Activated CD8-positive, alpha-beta memory T cell treated with anti-CD3 and anti-CD28 coated beads, Interleukin-2, amount 10 ng/mL, durations not matched to agents 7 days and 5 days (primary cell): ENCODE measurements at places on chromosomes 4 and X. TPM values are rescaled to one million over a fixed set of nuclear protein-coding genes. Genes with fewer than 3 reads are reported as not detected.

- DNase-seq, result no peak
Measured at GRCh38 chr4:176453079-176453478, 133.3 kb downstream of the SPCS3 start.

DNA sequence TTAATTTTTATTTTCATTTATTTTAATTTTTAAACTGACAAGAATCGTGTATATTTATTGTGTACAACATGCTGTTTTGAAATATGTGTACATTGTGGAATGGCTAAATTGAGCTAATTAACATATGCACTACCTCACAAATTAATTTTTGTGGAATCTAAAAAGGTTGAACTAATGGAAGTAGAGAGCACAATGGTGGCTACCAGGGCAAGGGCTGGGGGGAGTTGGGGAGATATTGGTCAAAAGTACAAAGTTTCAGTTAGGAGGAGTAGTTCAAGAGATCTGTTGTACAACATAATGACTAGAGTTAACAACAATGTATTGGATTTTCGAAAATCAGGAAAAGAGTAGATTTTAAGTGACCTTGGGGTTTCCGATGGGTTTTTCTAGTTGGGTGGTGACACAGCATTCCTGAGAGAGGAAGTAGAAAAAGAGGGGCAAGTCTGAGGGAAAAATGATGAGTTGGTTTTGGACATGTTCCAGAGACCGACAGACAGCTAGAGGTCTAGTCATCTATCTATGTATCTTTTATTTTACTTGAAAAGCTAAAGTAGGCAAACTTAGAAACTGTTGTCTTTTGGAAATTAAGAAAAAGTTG lies 23.2 kb downstream of the APOO start:
- no peak for DNase-seq

- no peak for DNase-seq
Measured at GRCh38 chr4:2249526-2250356, 7.8 kb upstream of the HAUS3 start.

Gene EREG
- not detected for total RNA-seq

Gene ZNF827
- total RNA-seq, result 20.1 TPM

Gene NPY2R
- not detected for total RNA-seq

Gene UGT2B15
- not detected for total RNA-seq

DNA sequence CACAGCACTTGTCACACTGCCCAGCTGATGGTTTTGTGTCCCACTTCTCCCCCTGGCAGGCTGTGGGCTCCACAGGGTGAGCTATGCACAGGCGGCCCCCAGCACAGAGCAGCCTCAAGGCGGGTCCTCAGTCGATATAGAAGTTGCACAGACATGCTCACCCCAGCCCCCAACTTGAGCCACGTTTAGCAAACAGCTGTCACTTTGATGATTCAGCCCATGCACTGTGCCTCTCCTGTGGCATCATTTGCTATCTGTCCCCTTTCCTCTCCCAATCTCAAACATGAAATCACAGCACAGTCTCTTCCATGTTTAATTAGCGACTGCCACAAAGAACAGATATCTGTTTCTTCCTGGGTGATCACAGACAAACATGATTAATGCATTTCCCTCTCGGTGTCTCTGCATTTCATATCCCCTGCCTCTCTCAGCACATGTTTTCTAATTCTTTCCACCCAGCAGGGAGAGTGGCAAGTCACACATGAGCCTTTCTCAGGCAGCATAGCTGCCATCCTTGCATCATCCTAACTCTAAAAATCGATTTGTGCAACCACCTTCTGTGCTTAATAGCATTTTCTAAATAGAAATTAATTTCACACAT lies 204.9 kb downstream of the EVC2 start:
- no peak for DNase-seq

Gene NAP1L3
- total RNA-seq, result 0.64 TPM

Gene CCSER1
- total RNA-seq, result 0.16 TPM

Gene NAP1L2
- total RNA-seq, result 1.8 TPM

DNA sequence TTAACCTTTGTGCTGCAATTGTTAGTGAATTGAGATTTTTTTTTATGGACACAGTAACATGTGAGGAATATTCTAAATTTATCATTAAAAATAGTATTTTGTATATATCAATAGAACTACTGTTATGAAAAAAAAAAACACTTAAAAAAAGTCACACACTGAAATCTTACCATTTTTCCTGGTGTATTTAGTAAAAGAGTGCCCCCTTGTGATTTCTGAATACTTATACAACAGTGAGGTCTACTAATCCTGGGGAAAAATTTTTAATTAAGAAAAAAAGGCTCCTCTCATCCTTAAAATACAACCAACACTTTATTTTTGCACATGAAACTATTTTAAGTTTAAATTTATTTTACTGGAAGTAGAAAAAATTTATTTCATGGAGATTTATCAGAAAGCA lies 56.4 kb upstream of the SPOCK3 start:
- no peak for DNase-seq

DNA sequence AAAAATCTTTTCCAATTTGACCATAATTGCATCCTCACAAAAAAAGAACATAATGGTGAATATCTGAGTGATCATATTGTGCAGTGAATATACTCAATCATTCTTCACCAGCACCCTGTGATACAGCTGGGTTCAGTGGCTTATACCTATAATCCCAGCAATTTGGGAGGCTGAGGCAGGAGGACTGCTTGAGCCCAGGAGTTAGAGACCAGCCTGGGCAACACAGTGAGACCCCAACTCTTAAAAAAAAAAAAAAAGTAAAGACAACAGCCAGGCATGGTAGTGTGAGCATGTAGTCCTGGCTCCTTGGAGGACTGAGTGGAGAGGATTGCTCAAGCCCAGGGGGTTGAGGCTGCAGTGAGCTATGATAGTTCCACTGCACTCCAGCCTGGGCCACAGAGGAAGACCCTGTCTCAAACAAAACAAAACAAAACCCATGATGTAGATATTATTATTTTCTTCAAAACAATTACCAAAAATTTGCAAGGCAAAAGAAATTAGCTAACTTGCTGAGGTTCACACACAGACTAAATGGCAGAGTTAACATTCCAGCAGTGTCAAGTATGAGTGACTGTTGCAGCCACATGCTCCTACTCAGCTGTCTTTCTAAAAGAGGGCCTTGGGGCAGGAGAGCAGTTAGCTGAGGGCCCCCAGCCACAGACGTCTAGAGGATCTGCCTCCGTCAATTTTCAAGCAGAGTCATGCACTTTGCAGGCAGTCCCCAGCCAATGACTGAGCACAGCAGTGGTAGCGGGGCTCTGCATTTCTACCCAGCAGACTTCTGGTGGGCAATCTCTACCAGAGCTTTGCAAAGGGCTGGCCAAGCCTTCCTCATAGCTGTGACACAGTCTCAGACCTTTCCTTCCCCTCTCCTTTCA lies 33.4 kb downstream of the ADGRA3 start:
- DNase-seq, result no peak

GRCh38 chr4:140790765-140791164 lies 34.6 kb upstream of the TBC1D9 start:
- no peak for DNase-seq

Gene NXF2
- total RNA-seq, result not detected

Gene SORBS2
- total RNA-seq, result not detected

GRCh38 chr4:10032625-10033024 lies 11.3 kb upstream of the SLC2A9 start:
- DNase-seq, result no peak

GRCh38 chrX:17411205-17411604 lies 36.2 kb downstream of the NHS start:
- no peak for DNase-seq

Gene AASDH
- total RNA-seq, result 9.4 TPM

Gene HSFX2
- 0.23 TPM for total RNA-seq
